ENCODE measurements at places on chromosomes 6 and 20.

GRCh38 chr6:1672379-1672778 lies 62.7 kb downstream of the FOXC1 start:
- no peak for DNase-seq

DNA sequence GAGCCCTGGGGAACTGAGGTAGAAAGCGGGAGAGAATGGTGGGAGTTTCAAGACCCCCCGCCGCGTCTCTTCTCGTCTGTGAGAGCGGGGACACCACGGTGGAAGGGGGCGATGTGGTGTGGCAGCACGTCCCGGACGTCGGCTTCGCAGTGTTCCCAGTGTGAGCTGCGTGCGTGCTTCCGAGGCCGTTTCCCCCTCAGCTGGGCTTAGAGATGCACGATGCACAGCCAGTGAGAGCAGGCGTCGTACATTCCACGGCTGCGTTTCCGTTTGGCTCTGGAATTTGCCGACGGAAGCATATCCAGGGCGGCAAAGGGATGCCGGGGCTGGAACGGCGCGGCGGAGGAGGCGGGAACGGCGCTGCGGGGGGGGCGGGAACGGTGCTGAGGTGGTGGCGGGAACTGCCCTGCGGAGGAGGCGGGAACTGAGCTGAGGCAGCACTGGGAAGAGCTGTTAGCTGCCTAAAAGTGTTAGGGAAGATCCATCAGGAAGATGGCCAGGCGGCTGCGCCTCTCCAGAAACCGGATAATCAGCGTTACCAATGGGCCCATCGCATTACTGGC lies 37.7 kb downstream of the KIF25 start:
- DNase-seq: no peak

DNA sequence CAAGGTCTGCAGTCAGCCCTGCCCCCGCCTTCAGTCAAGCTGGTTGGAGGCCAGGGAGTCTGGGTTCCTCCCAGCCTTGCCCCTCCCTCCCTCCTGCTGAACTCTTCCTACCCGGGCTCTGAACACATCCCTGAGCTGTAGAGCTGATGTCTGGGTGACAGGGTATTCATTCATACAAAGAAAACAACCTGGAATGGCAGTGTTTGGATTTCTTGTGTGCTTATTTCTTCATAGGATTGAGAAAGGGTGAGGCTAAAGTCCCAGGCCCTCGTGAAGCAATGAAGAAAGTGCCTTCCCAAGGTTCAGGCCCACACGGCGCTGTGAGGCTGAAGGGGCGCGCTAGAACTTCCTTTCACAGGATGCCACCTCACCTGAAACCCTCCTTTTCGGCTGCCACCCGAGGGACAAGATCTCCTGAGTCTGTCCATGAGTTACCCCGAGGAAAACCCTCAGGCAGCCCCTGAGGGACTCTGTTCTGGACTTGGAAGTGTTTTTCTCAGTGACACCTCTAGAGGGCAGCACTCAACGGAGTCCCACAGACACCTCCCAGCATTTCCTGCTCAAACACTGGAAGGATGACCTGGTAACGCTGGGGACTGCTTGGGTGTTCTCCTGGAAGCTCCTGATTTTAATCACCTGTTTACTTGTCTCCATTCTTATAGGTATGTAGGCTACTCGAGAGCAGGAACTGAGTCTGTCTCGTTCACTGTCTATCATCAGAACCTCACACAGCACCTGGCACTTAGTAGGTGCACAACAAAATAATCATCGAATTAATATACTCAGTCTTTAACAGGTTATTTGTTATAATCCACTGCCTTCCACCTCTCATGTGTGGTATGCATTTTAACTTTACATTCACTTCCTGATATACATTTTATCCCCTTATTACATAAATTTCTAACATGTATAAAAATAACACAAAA lies 11.8 kb upstream of the GSTA1 start:
- no peak for DNase-seq

- DNase-seq: no peak
These were observed 68.4 kb downstream of the ID4 start for GRCh38 chr6:19905584-19905983.

GRCh38 chr6:13538084-13538483 lies 36.3 kb upstream of the SIRT5 start:
- DNase-seq: no peak

DNA sequence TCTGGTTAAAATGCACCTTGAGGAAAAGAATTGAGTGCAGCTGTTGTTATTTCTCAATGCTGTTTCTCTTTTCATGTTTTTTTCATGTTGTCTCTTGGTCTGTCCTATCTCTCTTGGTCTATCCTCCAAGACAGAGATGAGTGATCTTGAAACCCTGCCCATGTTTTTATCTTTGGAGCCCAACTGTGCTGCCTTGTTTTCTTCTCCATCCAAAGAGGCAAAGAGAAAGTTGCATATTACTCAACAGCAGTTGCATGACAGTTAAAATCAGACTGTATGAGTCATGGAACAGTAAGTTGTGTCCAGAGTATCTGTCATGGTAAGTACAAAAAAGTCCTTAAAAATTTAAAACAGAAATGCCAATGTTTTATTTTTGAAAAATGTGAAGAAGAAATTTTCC lies 26.2 kb downstream of the BCAS1 start:
- DNase-seq: no peak

GRCh38 chr6:159422041-159422984 lies 253.1 kb downstream of the FNDC1 start:
- DNase-seq: no peak

DNA sequence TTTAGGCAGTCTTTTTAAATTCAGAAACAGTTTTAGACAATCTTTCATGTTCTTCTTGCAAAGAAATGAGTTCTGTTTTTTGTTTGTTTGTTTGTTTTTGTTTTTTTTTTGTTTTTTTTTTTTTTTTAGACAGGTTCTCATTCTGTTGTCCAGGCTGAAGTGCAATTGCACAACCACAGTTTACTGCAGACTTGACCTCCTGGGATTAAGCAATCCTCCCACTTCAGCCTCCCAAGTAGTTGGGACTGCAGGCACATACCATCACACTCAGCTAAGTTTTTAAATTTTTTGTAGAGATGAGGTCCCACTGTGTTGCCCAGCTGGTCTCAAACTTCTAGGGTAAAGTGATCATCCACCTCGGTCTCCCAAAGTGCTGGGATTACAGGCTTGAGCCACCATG lies 96.2 kb downstream of the OTOR start:
- no peak for DNase-seq

GRCh38 chr20:23061734-23062561 lies 12.5 kb upstream of the THBD start:
- DNase-seq: no peak

DNA sequence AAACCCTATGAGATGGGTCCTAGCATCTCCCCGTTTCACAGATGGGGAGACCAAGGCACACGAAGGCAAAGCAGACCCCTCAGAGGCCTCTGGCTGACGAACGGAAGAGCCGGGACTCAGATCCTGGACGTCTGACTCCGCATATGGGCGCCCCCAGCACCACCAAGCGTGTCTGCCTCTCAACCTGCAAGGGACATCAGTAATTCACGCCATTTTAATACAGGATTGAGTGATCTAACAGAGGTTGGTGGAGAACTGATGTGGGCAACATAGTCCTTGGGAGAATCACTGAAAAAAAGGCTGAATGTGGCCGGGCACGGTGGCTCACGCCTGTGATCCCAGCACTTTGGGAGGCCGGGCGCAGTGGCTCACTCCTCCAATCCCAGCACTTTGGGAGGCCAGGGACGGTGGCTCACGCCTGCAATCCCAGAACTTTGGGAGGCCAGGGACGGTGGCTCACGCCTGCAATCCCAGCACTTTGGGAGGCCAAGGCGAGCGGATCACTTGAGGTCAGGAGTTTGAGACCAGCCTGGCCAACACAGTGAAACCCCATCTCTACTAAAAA lies 206.6 kb downstream of the DLL1 start:
- DNase-seq: no peak

GRCh38 chr6:87282743-87283142 lies 39.6 kb upstream of the SMIM8 start:
- DNase-seq: no peak

GRCh38 chr6:143507358-143508145 lies 4.0 kb downstream of the FUCA2 start:
- no peak for DNase-seq

DNA sequence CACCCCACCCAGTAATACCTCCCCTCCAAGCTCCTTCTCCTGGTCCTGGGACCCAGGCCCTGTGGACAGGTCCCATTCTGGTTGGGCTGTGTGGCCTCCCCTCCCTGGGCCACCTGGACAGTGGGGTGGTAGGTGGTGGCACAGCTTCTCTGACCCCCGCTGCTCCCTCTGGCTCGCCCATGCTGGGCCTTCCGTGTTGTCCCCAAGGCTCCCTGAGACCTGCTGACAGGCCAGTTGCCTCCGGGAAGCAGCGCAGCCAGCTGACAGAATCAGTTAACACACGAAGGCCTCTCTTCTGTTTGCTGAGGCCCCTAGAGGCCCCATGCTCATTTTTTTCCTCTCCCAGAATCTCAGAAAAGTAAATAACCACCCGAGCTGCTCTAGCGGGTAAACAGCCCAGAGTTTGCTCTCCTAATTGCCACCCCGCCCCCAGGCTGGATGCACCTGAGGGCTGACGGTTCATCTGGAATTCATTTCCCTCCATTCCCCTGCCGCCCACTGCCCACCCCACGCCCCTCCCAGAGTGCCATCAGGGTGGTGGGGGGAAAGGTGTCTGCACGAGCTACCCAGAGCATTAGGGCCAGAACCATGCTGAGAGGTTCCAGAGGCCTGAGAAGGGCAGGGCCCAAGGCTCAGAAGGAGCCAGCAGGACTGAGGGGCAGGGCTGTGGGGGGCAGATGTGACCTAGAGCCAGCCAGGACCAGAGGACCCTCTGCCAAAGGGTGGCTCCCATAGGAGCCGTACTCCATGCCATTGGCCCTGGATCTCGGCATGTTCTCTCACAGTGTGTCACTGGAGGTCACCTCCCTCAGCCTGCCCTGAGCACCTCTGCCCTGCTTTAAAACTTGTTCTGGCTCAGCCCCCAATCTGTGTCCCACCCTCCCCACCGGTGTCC lies 157.5 kb downstream of the GRM4 start:
- DNase-seq: no peak

DNA sequence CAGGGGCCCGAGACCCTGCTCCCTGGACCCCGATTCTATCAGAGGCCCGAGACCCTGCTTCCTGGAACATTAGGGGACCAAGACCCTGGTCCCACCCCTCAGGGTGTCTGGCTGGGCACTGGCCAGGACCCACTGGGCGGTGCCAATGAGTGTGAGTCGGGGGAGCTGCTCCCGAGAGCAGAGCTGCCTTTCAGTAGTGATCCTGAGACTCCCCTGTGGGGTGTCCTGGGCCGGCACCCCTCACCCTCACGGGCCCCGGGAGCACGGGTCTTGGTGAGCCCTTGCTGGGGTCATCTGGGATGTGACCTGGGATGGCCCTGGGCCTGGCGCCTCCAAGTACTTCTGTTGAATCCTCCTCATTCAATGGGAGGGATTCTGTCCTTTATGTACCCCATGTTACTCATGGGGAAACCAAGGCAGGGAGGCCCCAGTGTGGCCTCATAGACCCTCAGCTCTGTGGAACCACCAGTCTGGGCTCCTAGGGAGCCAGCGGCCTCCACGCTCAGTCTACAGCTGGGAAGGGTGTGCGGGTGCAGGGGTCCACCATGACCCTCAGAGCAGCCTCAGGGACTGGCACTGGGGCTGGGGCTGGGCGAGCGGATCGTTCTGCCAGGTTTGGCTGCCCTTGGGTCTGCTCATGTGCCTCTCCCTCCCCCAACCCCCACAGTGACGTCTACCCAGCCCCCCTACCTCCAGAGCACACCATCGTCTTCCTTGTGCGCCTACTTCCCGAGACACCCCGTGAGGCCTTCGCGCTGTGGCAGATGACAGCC lies 25.6 kb downstream of the COL20A1 start:
- DNase-seq: no peak

DNA sequence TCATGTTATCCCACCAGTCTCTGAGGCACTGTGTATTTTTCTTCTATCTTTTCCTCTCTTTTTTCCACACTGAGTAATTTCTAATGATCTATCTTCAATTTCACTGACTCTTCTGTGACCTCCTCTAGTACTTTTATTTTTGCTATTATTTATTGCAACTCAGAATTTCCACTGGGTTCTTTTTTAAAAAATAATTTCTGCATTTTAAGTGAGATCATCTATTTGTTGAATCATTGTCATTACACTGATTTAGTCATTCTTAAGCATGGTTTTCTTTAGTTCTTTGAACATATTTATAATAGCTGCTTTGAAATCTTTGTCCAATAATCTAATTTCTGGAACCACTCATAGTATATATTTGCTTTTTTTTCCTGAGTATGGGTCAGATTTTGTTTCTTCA lies 96.7 kb upstream of the SLC22A16 start:
- no peak for DNase-seq

GRCh38 chr6:63410435-63411426 lies 90.9 kb upstream of the LGSN start:
- no peak for DNase-seq

Measured in activated CD8-positive, alpha-beta memory T cell treated with anti-CD3 and anti-CD28 coated beads for 1 hour (primary cell).